ENCODE measurements at places on chromosomes 11 and 22.
A peak's percentile ranks its signal among the peaks of the same experiment; 100 is the strongest.

DNA sequence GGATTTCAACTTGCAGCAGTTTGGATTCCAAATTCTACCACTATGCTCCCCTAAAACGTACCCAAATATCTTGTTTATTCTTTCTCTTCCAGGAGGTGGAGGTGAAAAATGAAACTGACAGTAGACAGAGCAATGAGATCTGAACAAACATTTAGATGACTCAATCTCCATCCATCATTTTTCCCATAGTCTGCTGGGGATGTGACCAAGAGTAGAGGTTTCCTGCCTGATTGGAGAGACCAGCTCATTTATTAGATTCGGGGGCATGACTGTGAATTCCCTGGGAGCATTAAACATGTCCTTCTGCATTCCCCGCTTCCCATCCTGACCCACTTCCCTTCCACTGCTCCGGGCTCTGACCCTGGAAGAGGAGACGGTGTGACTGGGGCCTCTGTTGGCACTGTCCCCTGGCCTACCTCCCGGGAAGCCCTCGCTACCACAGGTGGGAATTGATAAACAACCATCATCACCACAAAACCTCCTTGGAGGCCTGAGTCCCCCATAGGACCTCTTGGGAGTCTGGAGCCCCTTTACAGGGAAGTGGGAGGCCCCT is 20.3 kb downstream of the DKK3 start:
- DNase-seq = no peak

GRCh38 chr11:73760135-73760678 is 667 bp downstream of the RAB6A start:
- peak; percentile 43 for DNase-seq

- no peak for DNase-seq
Observed at GRCh38 chr22:17780741-17781318, 6.6 kb upstream of the BID start.

GRCh38 chr11:17343907-17344306 is 7.7 kb upstream of the NCR3LG1 start:
- DNase-seq = no peak

DNA sequence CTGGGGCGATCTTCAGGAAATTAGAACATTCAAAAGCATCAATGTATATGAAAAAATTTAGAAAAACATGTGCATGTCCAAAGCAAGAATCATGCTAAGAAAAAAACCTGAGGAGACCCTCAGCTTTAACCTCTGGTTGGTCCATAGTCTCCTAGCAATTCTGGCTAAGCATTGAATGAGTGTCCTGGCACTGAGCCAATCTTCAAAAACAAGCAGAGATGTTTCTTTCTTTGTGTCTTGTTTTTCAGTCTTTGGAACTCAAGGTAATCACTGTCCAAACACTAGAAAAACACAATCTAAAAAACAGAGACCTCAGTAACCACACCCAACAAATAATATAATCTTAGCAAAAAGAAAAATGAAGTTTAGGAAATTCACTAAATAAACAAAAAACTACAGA is 205.4 kb upstream of the CARD18 start:
- DNase-seq = no peak

DNA sequence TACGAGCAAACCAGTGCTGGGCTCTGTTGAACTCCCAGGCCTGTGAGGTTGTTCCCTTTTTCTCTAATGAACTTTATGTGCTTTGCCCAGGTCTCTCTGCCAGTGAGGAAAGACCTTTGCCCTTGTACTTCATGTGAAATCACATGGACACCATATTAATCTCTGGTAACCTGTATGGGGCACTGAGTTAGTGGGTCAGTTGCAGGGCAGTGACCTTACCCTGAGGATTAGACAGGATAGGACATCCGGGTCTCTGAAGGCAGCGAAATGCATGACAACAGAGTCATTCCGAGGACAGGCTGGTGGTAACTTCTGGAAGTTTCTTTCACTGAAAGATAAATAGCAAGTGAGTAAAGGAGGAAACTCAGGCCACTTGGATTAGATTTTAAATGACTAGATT is 93.7 kb downstream of the ZBTB16 start:
- no peak for DNase-seq

DNA sequence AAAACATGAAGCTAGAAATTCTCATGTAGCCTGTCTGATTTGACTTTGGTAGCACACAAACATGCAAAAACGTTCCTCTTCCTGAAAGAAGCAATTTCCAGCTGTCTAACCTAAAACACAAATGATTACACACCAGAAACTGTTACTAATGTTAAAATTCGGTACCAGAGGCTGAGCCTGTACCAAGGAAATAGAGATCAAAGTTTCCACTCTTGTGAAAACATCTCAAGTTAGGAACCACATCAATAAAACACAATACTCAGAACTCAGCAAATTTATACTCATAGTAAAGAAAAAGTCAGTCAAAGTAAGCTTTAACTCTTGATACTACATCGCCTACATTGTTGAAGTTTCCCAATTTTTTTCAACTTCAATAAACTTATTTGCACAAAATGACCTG is 107.8 kb downstream of the FCHSD2 start:
- no peak for DNase-seq

DNA sequence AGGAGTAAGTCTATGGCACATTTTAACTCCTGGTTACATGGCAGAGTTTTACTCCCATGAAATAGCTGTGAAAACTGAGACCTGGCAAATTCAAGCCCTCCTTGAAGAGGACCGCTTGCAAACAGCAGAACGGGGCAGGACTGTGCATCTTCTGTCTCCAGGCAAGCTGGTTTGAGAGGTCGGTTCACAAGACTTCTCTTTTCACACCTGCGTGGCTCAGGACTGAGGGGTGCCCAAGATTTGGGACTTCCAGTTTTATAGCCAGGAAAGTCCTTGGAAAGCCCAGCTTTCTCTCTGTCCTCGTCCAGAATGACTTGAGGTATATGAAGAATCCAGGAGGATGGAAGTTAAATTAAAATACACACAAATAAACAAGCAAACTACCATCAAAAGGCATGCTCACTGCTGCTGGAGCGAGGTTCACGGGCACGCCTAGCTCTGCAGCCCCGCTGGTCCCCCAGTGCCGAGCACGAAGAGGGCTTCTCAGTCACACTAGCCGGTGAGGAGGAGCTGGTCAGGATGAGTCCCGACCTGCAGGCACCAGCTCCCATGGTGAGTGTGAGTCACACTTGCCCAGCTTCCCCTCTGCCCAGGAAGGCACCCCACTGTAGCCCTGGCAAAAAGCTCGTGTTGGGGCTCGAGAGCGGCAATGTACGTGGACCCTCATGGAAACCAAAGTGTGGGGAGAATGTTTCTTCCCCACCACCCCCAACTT is 1382.4 kb downstream of the BRD1 start:
- DNase-seq = no peak

GRCh38 chr11:78925387-78925786 is 350.7 kb upstream of the NARS2 start:
- DNase-seq = no peak

DNA sequence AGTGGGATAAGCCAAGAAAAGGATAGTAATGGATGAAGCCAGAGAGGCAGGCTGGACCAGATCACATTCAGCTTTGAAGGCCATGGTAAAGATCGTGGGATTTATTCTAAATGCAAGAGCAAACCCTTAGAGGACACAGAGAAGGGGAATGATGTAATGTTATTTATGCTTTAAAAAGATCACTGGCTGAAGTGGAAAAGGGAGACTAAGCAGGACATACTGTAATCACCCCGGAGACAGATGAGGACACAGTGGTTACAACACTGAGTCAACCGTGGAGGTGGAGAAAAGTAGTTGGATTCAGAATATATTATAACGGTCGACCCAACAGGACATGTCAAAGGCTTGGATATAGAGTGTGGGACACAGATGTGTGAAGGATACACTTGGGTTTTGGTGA is 38.5 kb downstream of the CDON start:
- no peak for DNase-seq

GRCh38 chr11:18449251-18449650 is 6.4 kb upstream of the LDHAL6A start:
- DNase-seq = no peak

GRCh38 chr11:78453140-78453935 is 35.7 kb upstream of the GAB2 start:
- no peak for DNase-seq

DNA sequence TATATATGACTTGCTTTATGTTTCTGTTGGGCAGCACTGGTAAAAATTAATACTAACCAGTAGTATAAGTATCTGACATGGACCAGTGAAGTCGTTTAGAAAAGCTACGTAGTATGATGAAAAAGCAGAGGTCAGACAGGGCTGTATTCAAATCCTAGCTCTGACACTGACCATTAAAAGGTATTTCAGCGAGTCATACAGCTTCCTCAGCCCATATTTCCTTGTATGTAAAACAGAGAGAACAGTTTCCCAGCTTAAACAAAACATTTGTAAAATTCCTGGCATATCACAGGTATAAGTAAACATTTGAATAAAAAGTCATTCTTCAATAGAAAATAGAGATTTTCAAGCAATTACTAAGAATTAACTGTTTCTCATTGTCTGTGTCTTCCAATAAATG is 4.2 kb downstream of the NOX4 start:
- no peak for DNase-seq

- no peak for DNase-seq
Observed at GRCh38 chr11:18229501-18229900, 7.1 kb downstream of the SAA4 start.

DNA sequence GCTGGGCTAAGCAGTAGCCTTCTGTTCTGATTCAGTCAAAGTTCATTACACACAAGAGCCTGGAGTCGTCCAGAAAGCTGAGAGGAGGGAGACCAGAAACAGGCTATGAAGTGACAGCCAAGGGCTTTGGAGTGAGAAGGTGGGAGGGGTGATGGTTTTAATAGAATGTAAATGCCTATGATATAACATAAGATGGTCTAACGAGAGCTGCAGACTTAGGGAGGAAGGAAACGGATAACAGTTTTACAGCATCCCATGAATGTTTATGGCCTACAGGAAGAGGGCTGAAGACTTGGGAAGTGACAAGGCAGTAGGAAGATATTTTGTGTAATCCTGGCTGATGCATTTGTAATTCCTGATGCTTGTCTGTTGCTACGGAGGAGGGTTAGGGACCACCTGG is 62.0 kb downstream of the DHCR7 start:
- no peak for DNase-seq

DNA sequence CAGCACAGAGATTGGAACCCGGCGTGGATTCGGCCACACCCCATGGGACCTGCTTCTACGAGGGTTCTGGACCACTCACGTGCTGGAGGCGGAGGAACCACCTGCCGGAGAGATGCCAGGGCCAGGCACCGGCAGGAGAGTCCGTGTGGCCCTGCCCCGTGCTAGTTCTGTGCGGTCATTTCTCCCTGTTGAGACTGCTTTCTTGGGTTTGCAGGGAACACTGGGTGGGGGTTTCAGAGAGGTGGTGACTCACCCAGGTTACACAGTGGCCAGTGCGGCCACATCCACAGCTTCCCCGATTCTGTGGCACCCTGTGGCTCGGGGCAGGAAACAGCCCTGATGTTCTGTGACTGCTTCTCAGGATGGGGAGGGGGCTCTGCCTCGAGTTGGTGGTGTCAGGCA is 3.6 kb upstream of the PHLDA2 start:
- DNase-seq = no peak

DNA sequence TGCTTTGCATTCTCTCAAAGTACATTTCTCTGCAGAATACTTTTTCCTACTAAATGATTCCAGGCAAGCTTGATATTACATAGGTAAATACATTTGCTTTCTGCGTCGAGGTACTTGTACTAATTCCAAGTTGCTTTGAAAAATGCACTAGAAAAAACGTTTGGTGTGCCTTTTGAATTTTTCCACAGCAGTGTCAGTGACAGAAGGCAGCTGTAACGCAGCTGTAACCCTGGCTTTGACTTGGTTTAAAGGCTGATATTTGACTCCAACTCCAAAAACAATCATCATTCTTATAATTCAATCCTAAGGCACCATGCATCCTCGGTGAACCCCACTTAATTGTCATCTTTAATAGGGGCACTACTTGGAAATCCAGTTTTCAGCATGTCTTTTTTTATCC is 125.0 kb downstream of the MAML2 start:
- no peak for DNase-seq

- no peak for DNase-seq
Observed at GRCh38 chr11:8100158-8100557, 19.1 kb downstream of the TUB start.

DNA sequence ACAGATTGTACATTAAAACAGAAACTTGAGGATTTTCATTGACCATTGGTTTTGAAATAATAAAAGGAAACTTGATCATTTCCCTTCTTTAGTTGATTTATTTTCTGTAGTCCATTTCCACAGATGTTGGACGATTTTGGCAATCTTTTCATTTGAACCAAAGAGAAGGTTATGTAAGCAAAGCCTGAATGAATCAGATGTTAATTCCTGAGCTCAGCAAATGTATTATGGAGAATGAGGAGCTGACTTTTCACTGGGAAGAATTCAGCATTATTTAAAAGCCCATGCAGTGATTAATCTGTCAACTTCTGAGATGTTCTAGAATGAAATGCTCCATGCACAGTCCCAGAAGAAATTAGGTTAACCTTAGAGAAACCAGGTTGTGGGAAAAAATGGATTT is 29.0 kb downstream of the ELMOD1 start:
- no peak for DNase-seq

DNA sequence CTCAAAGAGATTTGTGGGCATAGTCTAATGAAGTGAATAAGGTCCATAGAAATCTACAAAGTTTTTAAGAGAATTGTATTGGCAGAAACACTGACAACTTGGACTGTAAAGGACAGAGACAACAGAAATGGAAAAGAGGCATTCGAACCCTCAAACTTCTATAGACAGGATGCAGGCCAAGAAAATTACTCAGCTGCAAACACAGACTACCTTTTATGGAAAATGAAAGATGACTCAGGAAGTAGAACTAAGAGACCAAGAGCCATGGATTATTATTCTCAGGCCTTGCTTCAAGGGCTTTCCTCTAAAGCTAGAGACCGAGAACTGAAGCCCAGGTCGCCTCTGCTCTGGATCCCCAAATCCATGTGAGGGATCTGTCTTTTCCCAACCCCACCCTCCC is 3.8 kb upstream of the PELI3 start:
- DNase-seq = no peak

DNA sequence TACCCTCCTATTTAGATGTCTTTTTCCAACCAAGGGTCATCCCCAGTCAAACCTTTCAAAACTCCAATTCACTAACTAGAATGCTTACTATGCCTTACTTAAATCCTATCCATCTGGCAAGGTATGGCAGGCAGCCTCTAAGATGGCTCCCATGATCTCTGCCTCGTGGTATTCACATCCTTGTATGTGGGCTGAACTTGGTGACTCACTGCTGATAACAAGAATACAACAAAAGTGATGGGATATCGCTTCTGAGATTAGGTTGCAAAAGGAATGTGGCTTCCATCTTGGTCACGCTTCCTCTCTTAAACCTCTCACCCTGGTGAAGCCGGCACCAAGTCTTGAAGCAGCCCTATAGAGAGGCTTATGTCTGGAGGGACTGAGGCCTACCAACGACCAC is 29.6 kb upstream of the UPB1 start:
- DNase-seq = no peak
